ENCODE measurements at places on chromosomes 1 and 21. TPM values are rescaled to one million over a fixed set of nuclear protein-coding genes. Genes with fewer than 3 reads are reported as not detected.

- DNase-seq, result no peak
These were observed 70.0 kb upstream of the SELENON start for GRCh38 chr1:25729790-25730644.

The GPX7 gene
- 1.7 TPM for total RNA-seq

GRCh38 chr1:54464031-54464476, 57.9 kb upstream of the SSBP3 start:
- DNase-seq, result no peak

- DNase-seq, result no peak
These were observed 27.7 kb downstream of the C1QB start for GRCh38 chr1:22680726-22681125.

The SPATA1 gene
- 0.26 TPM for total RNA-seq

The CD2 gene
- total RNA-seq, result not detected

DNA sequence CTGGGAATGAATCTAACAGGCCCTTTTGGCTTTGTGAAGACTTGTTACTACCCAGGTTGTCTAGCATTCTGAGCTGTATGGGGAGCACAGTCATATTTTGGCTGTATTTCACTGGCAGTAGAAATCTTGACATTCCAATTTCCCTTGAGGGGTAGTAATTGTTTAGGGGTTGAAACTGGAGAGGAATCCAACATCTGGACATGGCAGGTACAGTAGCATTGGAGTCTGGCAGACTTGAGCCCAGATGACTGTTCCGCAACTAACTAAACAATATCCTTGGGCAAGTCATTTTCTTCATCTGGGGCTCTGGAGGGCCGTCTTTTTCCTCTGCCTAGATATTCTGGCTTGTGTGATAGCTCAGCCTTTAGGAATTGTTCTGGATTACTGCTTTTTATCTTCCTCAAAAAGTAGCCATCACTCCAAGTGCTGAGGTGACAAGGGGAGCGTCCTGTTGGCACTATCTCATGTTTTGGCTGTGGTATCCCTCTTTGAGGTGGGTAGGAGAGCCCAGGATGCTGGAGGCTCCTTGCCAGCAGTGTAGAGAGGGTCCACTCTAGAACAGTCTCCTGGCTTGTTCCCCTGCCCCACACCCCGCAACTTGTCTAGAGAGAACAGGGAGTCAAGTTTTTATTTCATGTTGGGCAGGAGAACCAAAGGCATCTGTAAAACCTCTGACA, 22.7 kb upstream of the NBL1 start:
- no peak for DNase-seq

GRCh38 chr1:181133969-181134418, 45.5 kb downstream of the IER5 start:
- no peak for DNase-seq

DNA sequence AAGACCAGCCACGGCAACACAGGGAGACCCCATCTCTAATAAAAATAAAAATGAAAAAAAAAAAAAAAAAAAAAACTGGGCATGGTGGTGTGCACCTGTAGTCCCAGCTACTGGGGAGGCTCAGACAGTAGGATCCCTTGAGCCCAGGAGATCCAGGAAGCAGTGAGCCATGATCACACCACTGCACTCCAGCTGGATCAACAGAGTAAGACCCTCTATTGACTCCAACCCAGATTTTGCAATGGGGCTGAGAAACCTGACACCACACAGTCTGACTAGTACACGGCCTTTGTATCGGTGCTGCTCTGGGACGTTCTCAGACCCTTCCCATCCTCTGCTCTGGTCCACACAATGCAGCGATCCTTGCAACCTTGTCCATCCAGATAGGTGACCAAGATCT, 31.8 kb downstream of the SPATA21 start:
- DNase-seq, result no peak

The PLA2G2D gene
- not detected for total RNA-seq

GRCh38 chr1:57431400-57431799, 7.5 kb upstream of the DAB1 start:
- no peak for DNase-seq

The GNG4 gene
- not detected for total RNA-seq

- DNase-seq, result peak; percentile 32
These were observed 886 bp downstream of the ZMYM4 start for GRCh38 chr1:35269201-35269988.

- DNase-seq, result no peak
These were observed 196.6 kb upstream of the HMCN1 start for GRCh38 chr1:185537596-185537995.

The PTBP2 gene
- total RNA-seq, result 7.9 TPM

GRCh38 chr21:36803051-36803645, 104.2 kb downstream of the SIM2 start:
- no peak for DNase-seq

DNA sequence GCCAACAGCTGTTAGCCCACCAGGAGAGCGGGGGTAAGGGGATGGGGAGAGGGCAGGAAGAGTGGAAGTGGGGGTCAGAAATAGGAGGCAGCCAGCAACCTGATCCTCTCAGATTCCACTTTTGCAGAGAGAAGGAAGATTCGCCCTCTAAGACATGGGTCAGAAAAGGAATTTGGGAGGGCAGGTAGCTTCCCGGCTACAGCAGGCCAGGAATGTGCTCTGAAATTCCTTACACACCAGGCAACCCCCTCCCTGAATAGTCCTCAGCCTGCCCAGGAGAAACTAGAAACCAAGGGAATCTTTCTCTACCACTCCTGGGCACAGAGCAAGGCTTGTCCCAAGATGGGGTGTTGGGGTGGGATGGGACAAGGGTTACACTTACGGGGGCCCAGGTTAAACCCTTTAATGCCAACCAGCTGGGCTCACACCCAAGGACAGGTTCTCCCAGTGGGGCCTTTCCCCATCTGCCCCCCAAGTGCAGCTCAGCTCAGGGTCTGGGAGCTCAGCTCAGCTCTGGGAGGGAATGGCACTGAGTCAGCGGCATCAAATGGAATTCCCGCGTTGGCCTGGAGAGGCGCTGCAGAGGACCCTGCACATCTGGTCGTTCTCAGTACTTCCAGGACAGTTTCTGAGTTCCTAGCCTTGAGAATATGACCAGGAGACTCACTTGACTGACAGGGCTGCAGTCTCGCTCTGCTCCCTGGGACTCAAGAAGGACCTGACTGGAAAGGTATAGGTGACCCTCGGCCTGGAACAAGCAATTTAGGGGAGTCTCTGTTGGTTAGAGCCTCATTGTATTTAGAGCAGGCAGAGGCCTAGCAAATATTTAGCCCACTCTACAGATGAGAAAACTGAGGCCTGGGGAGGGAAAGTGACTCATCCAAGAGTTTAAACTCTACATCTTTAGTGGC, 761 bp downstream of the TNNT2 start:
- peak; percentile 64 for DNase-seq

DNA sequence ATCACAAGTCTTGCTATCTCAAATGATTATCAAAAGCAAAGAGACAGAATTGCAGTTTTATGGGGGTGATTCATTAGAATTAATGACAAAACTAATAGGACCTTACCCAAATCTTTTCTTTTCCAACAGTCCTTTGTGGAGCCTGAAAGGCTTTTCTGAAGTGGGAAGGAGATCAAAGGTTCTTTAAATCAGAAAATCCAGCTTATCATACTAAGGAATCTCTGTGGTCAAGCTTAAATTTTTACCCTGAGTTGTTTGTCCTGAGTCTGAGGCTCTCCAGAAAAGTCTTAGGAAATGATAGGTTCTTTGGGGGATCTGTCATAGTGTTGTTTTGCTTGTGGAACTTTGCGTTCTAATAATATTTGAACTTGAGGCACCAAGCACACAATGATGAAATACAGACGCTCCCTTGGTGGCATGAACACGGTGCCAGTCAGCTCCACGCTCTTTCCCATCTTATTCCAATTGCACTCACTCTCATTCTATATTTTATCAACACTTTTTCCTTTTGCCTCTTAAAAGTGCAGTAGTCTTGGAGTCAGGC, 38.0 kb upstream of the COL24A1 start:
- no peak for DNase-seq

GRCh38 chr1:96596226-96596922, 125.2 kb upstream of the PTBP2 start:
- peak; percentile 18 for DNase-seq

- DNase-seq, result peak; percentile 28
These were observed 80.0 kb upstream of the HP1BP3 start for GRCh38 chr1:20867062-20867461.

GRCh38 chr1:52003877-52004276, 13.4 kb upstream of the RAB3B start:
- DNase-seq, result no peak

DNA sequence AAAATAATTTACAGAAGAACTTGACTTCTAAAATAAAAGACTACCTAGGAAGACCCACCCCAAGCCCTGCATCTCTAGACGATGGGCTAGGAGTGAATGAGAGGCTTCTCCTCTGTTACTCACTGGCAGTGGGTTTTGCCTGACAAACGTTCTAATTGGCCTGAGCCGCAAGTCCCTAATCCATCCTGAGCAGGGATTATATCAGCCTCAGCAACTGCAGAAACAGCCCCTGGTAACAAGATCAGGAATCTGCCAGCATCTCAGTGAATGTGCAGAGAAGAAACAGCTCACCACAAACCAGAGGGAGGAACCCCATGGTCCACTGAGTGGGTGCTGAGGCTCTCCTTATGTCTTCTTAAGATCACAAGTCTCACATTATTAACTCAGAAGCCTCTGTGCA, 240.6 kb downstream of the BRINP2 start:
- no peak for DNase-seq

The CITED4 gene
- total RNA-seq, result 5.0 TPM

GRCh38 chr1:234222561-234223280, 150.5 kb upstream of the COA6 start:
- peak; percentile 81 for DNase-seq

- peak; percentile 52 for DNase-seq
These were observed 22.0 kb downstream of the KCNK1 start for GRCh38 chr1:233635765-233636502.

GRCh38 chr1:2810899-2811532, 9.5 kb upstream of the TTC34 start:
- no peak for DNase-seq

The CD164L2 gene
- 1.1 TPM for total RNA-seq

The ADORA1 gene
- total RNA-seq, result not detected

The FAM167B gene
- total RNA-seq, result 0.26 TPM

Measured in bronchial epithelial cell (primary cell).